Spleen (tissue), 13 donors: ENCODE measurements at places on chromosomes 12 and 14. TPM values are rescaled to one million over a fixed set of nuclear protein-coding genes. Genes with fewer than 3 reads are reported as not detected.

- DNase-seq, result no peak
Observed at GRCh38 chr12:124695861-124696260, 128.4 kb upstream of the NCOR2 start.

- no peak for DNase-seq
Observed at GRCh38 chr14:35808076-35808637, 938 bp downstream of the RALGAPA1 start.

DNA sequence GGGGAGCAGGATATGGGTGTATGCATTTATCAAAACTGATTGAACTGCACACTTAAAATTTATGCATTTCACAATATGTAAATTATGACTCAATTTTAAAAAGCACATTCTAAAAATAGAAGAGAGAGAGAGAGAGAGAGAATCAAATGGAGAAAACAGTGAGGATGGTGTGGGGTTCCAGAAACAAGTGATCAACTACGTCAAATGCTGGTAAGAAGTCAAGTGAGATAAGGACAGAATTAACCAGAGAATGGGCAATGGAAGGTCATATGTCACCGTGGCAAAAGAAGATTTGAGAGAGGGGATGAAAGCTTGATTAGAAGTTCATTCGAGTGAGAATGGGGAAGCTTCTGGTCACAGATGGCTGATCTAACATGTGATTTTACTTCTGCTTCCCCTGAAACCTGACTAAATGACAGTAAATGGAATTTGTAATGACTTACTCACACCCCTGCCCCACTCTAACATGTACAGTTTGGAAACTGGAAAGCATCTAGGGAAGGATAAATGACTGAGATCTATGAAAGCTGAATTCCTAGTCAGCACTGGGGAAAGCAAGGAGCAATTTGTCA, 276.5 kb upstream of the AMIGO2 start:
- no peak for DNase-seq

DNA sequence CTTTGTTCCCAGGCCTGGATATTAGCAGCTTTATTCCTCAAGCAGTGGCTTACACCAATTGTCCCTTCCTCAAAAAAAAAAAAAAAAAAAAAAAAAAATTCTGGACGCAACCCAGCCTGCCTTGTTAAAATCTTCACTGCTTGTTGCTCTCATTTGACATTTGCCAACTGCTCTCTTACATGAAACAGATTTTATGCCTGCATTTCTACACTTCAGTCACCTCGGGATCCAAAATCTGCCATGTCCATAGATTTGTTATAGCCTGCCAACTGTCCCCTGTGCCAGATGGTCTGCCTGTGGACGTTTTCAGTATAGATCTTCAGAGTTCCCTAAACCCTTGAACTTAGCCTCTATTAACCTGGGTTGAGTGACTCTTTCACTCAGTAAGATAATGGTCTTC, 651.5 kb downstream of the FSCB start:
- no peak for DNase-seq

DNA sequence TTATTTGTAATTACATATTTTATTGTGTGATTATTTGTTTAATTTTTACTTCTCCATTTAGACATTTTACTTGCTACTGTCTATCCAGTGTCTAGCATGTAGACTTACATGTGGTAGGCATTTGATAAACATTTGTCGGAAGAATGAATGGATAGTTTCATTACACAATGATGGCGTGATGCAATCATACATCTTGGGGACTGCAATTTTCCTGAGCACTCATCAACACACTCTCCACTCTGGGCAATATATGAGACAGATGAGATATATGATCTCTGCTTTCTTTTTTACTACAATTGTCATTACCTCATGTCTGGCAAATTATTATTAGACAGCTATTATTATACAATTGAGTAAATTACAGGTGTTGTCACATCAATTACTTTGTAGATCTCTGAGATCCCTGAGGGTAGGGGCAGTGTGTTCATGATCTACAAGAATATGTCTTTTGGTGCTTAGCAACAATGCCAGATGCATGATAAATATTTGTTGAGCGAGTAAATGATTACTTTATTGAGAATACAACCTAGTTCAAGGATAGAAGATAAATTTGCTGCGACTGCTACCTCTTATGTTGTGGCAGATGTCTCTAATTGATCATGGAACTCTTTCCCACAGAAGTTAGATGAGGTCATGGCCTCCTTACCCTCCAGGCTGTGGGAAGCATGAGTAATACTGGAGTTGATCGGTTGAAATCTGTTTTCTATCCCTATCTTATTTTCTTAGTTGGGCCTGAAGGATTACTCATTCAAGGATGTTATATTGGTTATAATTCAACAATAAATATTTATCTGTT, 416.0 kb downstream of the LRIG3 start:
- DNase-seq, result no peak

GRCh38 chr14:60085085-60085484, 6.6 kb upstream of the PCNX4 start:
- no peak for DNase-seq

DNA sequence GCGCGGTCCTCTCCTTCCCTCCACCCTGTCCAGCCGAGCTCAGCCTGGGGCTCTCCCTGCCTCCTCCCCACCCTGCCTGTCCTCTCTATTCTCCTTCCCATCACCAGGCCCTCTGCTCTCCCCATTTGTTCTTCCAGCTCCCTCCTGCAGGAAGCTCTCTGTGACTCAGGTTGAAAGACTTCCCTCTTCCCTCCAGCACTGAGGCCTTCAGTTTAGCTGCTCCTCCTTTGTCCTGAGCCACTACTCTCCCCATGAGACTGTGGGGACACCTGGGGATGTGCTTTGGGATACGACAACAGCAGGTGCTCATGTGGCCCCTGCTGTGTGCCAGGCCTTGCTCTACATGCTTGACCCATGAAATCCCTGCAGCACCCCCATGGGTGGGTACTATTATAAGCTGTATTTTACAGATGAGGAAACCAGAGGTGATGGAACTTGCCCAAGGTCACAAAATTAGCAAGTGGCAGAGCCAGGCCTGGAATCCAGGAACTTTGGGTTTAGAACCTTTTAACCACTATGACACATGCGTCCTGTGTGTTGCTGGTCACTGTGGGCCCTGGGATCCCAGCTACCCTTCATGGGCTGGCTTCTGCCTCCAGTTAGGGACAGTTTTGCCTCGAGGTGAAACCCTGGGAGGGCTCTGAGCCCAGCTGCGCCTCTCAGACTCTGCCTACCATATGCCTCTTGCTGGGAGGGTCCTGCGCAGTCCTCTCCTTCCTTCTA, 5.5 kb downstream of the KRT80 start:
- no peak for DNase-seq

DNA sequence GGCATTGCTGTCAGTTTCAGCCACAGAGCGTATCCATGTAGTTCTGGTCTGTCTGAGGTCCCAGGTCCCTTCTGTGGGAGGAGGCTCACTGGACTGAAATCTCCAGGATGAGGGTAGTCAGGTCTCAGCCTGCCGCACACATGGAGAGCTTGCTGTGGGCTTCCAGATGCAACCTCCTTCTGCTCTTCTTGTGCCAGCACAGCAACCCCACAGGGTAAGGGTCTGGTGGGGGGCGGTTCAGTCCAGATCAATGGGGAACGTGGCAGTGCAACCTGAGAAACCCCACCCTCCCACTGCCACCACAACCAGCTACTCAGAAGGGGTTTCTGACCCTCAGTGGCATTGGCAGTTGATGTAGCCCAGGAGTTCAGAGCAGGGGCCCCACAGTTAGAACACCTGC, 61.2 kb downstream of the BEGAIN start:
- peak; percentile 48 for DNase-seq

DNA sequence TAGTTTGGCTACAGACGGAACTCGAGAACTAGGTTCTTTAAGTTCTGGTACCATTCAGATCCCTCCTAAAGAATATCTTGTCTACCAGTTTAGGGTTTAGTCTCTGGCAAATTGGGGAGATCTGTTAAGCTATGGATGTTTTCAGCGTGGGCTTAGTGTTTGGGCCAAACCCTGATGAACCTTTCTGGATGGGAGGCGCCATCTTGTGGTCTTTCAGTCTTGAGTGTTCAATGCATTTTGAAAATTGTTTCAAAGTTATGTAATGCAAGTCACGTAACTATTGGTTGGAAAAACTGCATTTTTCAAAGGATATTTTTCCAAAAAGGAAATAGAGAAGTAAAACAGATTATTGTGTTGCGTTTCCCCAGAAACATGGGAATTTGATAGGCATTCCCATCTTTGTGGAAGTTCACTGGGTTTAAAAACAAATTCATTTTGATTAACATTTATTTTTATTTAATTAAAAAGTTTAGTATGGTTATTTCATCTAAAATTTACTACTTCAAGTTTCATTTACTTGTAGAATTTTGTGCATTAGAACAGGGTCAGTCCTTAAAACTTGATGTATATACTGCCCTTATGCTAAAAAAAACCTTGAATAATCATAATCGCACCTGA, 169.0 kb downstream of the PRIMA1 start:
- DNase-seq, result no peak

DNA sequence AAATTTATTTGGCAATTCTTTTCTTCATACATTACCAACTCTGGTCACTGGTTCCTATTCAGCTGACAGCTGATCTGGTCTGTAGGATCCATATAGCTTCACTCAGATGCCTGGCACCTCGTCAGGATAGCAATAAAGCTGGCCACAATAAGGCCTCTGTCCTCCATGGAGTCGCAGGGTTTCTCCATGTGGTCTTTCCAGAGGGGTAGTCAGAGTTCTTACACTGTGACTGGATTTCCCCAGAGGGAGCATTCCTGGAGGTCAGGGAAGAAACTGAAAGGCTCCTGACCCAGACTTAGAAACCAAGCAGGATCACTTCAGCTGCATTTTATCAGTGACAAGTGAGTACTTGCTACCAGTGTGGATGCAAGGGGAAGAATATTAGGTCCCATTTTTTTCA, 34.9 kb upstream of the SIX1 start:
- DNase-seq, result no peak

- no peak for DNase-seq
Observed at GRCh38 chr12:76922866-76923265, 44.0 kb upstream of the CSRP2 start.

DNA sequence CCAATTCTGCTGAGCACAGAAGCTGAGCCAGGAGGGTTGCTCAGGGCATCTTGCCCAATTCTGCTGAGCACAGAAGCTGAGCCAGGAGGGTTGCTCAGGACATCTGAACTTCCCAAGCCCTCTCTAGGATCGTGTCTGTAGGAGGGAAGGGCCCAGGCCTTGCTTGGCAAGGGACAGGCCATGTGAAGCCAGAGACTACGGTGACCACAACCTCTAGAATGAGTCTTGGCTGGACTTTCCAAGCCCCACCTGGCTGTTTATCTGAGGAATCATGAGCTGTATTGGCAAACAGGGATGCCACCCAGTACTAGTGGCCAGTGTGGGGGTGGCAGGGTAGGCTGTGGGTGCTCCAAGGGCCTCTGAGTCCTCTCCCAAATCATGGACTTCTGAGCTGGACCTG, 7.7 kb upstream of the SERPINA6 start:
- no peak for DNase-seq

- DNase-seq, result peak; percentile 59
Observed at GRCh38 chr12:2640709-2641108, 154.1 kb upstream of the FKBP4 start.

- no peak for DNase-seq
Observed at GRCh38 chr14:68621400-68622365, 171.2 kb downstream of the ZFP36L1 start.

- DNase-seq, result no peak
Observed at GRCh38 chr12:87806310-87806709, 222.9 kb downstream of the C12orf50 start.

- DNase-seq, result no peak
Observed at GRCh38 chr12:103128862-103129501, 171.5 kb downstream of the ASCL1 start.

DNA sequence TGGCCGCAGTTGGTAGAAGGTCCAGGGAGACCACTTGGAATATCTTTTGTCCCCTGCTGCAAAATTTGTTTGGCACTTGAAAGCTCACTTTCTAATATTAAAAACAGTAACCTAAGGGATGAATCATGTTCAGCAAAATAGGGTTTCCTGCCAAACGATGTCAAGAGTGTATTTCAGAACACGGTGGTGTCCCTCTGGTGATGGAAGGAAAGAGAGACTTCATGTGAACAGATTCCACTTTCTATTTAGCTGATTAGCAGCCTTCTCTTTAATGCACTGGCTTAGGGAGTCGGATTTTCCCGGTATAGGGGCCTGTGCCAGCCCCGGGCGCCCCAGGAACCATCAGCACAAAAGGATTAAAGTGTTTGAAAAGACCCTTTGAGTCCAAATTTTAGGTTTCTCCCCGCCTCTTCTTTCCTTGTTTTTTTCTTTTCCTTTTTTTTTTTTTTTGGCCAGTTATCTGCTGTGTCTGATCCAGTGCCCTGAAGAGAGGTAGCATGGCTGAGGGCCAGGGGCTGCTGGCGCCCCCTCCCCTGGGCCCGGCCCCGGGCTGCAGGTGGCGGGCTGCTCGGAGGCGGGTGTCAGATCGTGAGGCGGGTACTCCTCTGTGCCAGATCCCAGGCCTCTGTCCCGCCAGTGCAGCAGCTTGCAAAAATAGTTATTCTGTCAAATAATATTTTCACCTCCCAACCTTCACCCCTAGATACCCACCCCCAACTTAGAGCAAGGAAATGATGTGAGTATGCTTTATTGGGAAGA, 88.3 kb downstream of the TESC start:
- DNase-seq, result no peak

DNA sequence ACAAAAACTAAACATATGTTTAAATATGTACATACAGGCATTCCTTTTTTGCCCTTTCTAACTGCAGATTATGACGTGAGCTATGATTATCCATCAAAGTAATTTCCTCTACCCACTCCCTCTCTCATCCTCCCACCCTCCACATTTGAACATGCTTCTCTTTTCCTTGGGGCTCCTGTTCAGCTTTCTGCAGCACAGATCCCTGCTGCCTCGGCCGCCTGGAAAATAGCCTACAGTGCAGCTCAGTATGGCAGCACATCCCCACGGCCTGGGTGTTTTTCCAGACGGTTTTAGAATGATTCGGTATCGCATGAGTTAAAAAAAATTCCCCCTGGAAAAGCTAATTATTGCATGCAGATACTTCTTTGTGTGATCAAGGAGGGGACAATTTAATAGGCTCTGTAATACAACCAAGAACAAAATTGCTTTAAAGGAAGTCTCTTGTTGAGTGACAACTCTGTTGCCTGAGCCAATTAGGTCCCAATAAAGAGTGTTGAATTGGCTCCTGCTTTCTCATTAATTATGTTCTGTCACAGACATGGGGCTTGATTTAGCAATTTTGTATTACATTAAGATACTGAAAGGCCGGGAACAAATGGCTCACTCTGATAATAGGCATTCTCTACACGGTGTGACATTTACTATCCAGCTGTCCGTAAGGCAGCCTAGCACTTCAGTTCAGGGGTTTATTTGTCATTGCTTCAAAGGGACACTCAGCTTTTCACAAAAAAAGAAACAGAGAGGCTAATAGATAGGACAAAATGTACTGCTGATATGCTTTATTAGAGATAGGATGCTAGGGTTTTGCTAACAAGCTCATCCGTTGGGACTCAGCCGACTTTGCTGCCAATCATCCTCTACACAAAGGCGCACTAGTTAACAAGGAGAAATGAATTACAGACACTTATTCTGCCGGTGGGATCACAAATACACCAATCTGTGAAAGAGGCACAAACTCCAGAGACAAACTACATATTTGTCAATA, 285.8 kb upstream of the G2E3 start:
- DNase-seq, result no peak

- DNase-seq, result no peak
Observed at GRCh38 chr14:39383026-39383660, 49.1 kb downstream of the FBXO33 start.

GRCh38 chr14:36805131-36805559, 143.5 kb downstream of the PAX9 start:
- DNase-seq, result no peak

The FIGNL2 gene
- 1.6 TPM for total RNA-seq

The SPTSSA gene
- 13.9 TPM for total RNA-seq

The CPNE8 gene
- 31.3 TPM for total RNA-seq

The SLC6A13 gene
- total RNA-seq, result 0.30 TPM

The TBX5 gene
- total RNA-seq, result not detected

The NUDT14 gene
- 26.9 TPM for total RNA-seq

The PCED1B gene
- total RNA-seq, result 30.4 TPM
